ENCODE measurements at places on chromosomes 2 and 18.
A peak's percentile ranks its signal among the peaks of the same experiment; 100 is the strongest.

- DNase-seq: no peak
These were observed 60.3 kb upstream of the DNAJC10 start for GRCh38 chr2:182655750-182656149.

GRCh38 chr2:174836377-174836994, 72.2 kb upstream of the CHRNA1 start:
- peak; percentile 69 for DNase-seq

DNA sequence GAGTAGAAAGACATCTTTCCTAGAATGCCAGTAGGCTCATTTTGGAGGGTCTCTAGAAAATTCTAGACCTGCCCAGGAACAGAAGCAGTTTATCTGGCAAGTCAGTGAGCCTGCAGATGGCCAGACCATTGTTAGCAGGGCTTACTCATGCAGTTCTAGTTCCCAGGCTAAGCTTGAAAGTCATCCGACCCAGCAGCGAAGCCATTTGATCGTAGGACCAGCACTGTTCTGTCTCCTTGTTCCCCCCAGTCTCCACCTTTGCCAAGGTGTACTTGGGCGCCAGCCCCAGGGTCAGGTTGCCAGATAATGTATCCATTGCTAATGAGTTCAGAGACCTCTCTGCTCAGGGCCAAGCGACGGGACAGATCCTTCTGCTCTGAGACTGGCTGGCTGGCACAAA, 70.1 kb downstream of the EPAS1 start:
- no peak for DNase-seq

- no peak for DNase-seq
These were observed 1368.4 kb upstream of the CELF4 start for GRCh38 chr18:38933910-38934510.

DNA sequence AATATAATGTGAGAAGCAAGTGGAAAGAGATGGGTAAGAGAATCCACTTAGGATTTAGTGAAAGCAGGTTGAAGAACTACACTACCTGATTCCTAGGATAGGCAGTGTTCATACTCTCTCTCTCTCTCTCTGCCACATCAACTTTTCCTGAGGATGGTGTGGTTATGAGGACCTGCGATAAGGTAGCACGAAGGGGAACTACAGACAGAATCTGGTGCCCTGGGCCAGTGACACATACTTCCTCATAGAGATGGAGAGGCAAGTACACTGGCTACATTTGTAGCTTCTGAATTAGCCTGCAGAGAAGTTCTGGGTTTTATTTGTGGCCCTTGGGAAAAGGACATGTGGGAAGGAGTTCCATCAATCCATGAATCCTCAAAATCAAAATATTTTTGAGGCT, 44.5 kb downstream of the PTH2R start:
- DNase-seq: no peak

GRCh38 chr2:216348756-216349308, 23.5 kb downstream of the MARCHF4 start:
- DNase-seq: no peak
